ENCODE measurements at places on chromosomes 3 and 15.

DNA sequence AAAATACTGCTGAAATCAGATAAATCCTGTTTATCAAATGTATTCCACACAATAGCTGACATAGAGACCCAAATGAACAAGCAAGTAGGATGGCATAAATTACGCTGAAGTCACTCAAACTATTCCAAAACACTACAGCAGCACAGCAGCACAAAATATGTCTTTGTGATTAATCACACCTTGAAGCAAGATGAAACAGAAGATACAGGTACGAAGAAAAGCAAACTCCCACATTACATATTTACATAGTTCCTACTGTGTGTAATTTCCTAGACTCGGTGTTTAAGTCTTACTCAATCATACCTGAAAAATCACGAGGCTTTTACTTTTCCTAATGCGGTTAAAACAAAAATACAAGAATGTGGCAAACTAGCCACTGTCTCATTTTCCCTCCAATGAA is 38.3 kb downstream of the CHSY1 start:
- no peak for DNase-seq

DNA sequence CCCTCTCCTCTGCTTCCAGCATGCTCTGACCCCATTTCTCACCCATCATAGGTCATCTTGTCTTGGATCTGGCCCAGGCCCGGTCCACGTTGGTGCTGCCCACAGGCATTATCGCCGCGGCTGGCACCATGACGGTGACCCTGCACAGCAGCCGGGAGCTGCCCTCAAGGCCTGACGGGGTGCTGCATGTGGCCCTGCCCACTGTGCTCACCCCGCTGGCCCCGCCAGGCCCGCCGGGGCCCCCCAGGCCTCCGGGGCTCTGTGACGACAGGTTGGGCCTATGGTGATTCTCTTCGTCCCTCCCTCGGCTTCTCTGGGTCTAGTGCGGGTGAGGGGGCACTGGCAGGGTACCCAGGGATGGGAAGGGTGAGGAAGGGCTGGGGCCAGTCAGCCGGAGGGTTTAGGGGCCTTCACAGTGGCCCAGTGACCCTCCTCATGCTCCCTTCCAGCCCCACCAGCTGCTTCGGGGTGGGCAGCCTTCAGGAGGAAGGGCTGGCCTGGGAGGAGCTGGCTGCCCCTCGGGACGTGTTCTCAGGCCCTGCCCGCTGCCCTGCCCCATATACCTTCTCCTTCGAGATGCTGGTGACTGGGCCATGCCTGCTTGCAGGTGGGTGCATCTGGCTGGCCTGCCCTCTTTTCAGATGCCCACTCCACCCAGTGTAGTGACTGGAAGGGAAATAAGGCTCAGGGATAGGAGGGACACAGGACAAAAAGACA is 3.9 kb downstream of the VWA5B2 start:
- DNase-seq: no peak

DNA sequence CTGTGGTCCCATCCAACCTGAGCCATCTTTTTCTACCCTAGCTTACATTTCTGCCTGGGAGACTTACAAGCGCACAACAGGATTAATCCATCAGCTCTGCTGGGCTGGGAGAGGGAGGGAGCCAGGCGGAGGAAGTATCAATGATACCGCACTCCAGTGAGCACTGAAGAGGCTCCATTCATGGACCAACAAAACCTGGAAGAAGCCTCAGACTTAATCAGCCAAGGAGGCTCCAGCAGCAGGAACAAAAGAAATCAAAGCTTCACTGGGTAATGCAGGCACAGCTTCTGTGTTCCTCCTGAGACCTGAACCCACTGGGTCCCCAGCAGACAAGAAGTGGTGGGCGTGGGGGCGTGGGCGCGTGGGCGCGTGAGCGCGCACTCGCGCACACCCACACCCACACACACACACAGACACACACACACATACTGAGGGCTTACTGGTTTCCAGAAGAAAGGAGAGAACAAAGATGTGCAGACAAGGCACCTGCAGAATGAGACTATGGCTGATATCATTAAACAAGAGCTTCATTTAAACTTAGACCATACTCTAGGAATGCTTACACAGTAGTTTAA is 87.0 kb upstream of the BOC start:
- DNase-seq: no peak

GRCh38 chr3:133575086-133575485 is 1.6 kb downstream of the CDV3 start:
- no peak for DNase-seq

DNA sequence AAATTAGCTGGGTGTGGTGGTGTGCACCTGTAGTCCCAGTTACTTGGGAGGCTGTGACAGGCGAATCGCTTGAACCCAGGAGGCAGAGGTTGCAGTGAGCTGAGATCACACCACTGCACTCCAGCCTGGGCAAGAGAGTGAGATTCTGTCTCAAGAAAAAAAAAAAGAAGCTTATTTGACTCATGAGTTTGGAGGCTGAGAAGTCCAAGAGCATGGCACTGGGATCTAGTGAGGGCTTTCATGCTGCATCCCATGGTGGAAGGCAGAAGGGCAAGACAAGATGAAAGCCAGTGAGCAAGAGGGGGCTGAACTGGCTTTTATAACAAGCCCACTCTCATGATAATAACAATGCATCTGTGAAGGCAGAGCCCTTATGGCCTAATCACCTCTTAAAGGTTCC is 33.4 kb downstream of the SEC62 start:
- no peak for DNase-seq

GRCh38 chr15:33215941-33216872 is 21.7 kb upstream of the FMN1 start:
- no peak for DNase-seq

GRCh38 chr15:29904757-29905417 is 82.6 kb upstream of the TJP1 start:
- no peak for DNase-seq

DNA sequence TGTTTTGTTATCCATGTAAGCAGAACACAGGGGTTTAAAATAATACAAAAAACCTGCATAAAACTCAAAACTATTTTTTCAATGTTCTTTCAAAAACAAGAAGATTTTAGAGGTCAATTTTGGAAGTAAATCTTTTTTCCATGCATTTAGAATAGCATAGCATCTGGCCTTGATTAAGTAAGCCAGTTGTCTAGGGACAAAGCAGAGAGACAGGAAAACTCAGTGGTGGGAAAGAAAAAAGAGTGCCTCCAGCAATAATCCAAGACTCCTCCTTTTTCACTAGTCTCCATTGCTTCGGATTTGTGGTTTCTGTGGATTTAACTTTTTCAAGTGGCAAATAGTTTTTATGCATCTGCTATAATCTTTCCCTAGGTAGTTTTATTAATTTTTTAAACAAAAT is 88.9 kb downstream of the SUCNR1 start:
- no peak for DNase-seq

DNA sequence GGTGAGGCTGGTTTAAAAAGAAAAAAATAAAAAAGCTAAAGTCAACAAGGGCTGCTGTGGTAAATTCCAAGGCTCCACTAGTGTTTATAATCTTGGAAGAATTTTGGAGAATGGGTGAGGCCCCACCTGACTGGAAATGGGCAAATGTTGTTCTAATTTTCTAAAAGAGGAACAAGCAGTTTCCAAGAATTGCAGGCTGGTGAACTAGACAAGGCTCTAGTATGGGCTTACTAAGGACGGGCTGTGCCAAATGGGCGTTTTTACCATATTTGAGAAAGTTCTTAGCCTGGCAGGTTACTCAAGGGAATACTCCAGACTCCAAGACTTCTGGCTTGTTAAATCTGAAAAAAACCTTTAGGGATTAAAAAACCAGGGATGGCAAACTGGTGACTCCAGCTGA is 67.0 kb upstream of the ABHD2 start:
- DNase-seq: no peak

DNA sequence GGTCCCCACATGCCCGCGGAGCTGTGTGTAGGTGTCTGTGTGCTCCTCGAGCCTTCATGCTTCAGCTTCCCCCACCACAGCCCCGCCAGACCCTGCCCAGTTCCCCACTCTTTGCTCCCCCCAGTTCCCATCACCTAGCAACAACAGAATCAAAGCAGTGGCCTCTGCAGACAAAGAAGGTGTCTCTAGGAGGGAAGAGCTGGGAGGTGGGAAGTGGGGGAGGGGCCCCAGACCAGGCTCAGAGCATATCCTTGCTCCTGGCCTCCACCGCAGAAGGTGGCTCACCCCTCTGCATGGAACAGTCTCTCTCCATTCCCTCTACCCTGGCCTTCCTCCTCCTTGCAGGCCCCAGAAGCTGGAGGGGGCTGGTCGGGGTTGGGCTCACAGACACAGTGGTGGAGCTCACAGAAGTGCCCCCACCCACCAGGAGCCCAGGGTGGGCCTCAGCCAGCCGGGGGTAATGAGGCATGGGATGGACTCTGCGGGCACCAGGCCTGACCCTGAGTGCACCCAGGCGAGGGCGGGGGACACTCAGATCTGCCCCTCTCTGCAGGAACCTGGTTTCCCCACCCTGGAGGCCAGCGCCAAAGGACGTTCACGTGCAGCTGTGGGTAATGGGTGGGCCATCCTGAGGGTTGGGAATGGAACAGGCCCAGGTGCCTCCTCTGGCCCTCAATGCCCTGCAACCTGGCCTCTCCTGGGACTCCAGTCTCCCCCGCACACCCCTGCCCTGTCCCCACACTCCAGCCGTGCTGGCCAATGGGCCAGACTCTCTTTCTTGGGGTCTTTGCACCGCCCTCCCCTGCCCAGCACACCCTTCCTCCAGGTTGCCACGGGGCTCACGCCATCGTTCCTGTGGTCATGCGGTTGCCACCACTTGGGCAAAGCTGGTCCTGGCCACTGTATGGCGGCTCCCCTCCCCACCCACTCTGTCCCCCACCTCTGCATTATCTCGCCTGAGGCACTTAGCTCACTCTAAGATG is 53.4 kb downstream of the TPRA1 start:
- no peak for DNase-seq

DNA sequence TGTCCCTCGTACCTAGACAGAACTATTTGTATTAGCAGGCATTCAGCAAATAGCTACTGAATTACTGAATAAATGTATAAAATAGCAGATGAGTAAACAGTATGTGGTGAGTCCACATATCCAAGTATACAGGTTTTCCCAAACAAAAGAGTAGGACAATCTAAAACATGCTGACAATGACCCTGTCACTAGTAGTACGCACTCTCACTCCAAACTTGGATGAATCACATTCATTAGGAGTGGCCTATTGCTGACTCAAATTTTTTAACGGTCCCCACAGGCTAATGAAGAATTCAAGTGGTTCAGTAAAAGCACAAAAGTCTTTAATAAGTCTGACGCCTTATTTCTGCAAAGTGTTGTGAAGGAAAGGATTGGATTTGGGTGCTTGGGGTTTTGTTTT is 449.3 kb upstream of the THBS1 start:
- peak; percentile 53 for DNase-seq

DNA sequence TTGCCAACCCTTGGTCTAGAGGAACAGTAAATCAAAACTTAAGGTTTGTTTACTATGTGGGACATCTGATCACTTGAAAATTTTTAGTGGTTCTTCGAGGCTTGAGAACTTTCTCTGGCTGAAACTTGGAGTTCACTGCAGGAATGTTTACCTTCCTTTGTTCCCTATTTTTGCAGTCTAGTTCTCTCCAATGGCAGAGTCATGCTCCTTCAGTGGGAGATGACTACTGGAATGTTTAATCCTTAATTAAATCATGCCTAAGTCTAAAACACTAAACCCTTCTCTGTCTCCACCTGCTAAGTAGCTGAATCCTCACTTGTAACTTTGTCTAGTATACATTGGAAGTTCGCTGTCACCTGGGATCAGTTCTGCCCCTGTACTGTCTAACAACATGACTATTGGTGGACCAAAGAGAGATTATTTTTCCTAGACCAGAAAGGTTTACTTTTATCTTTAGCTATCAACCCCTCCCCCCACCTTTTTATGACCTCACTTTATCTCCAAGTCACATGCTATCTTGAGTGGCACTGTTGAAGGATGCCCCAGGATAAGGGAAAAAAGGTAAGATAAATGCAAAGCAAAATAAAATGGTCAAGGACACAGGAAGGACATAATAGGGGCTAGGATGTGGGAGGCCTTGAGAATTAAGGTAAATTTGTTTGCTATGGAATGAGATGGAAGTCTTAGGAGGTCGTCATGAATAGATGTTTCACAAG is 1.2 kb upstream of the ZNF609 start:
- no peak for DNase-seq

DNA sequence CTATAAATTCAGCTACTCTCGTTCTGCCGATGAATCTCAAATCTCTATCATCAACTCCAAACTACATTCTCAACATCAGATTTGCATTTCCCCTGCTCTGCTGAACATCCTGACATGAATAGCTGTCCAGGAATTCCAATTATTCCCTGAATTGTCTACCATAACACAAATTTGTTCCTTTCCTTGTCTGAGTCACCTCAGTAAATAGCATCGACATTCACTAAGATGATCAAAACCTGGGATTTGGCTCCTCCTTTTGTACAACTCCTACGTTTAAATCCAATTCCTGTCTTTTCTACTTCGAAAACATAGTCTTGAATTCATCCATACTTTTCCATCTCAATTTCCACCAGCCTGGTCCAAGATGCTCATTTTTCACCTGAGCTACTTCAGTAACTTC is 107.0 kb downstream of the GREM1 start:
- DNase-seq: peak; percentile 72

GRCh38 chr15:48091522-48091921 is 29.3 kb upstream of the SLC24A5 start:
- DNase-seq: no peak

GRCh38 chr3:53688989-53689388 is 157.2 kb downstream of the CHDH start:
- no peak for DNase-seq

DNA sequence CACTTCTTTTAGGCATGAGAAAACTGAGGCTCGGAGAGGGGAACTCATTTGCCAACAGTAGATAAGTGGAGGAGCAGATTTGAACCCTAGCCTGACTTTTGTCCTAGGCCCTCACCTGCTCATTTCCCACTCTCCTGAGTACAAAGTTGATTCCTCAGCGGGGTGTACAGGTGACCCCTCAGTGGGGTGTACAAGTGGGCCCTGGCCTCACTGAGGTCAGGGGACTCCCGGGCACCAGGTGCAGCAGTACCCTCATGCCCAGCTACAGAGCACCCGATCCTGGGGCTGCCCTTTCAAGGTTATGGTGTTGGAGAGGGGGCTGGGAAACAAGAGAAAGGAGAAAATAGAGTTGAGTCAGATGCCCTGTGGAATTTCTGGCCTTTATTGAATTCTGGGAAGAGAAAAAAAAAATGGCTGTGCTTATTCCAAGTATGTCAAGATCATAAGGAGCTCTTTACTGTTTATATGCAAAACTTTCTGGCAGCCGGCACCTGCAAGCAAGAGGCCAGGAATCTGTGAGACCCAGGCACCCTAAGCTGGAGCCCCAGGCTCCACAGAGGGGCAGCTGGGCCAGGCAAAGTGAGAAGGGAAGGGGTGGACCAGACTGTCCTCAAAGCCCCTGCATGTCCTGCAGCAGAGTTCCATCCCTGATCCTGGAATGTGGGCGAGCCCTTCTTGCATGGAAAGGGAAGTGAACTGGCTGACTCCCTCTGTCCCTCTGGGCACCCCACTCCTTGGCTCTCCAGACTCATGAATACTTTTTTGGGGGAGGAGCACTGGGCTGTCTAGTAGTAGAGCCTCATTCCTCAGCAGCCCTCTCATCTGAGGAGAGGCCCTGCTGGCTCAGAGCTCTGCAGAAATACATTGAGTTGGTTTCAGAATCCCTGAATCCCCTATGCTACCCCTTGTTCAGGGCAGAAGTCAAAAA is 43.1 kb downstream of the AMOTL2 start:
- peak; percentile 71 for DNase-seq

Measured in GM04504 (cell line).